Mesothelial cell of epicardium (in vitro differentiated cells): ENCODE measurements at places on chromosomes 2 and 18. TPM values are rescaled to one million over a fixed set of nuclear protein-coding genes. Genes with fewer than 3 reads are reported as not detected.

GRCh38 chr2:238287737-238288649 is at the start of gene PER2:
Gene PER2 (minus strand): TSS chr2:238288610. CDS start chr2:238277936, 10,674 bp downstream.
- H3K36me3 ChIP-seq: no peaks in the 10 kb centered on the region
- peaks cover 40% of the 10 kb centered on the region for H3K4me1 ChIP-seq
- DNase-seq: no peak
- peak within 1 kb of the TSS; percentile 90 for H3K27ac ChIP-seq
- no peaks in the 10 kb centered on the region for H3K27me3 ChIP-seq
- peak within 1 kb of the TSS; percentile 86 for H3K4me3 ChIP-seq

DNA sequence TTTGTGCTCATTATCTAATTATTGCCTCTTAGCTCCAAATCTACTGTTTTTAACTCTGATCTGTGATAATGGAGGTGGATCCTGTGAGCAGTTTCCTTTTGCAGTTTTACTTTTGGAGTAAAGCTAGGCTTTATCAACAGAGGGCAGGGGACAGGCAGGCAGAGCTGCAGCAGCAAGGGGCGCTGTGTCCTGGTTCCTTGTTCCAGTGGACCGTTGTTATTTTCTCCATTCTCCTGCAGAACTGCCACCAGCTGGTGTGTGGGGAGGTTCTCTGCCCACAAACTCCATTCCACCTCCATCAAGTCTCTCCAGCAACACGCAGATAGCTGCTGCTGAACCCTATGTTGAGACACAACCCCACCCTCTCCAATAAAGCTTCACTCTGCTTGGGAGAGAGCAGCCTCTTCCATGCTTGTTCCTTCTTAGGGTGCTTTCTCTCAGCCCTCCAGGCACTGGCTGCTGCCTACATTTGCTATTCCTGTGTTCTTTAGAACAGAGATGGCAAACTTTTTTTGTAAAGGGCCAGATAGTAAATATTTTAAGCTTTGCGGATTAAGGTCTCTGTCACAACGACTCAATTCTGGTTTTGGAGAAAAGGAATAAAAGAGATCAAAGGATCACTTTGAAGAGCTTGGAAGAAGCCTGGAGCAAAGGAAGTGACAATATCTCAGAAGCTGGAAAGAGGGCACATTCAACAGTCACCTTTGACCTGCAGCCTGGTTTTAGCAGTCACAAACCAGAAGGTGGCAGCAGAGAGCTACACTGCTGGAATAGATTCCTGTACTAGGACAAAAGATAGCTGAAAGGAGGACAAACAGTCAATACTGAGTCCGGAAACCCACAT is 208.8 kb downstream of the CCDC178 start:
- no peak overlapping the region for H3K4me3 ChIP-seq
- peaks cover 10% of the 10 kb centered on the region for H3K4me1 ChIP-seq
- no peaks in the 10 kb centered on the region for H3K36me3 ChIP-seq
- peak overlapping the region; percentile 81 for H3K27ac ChIP-seq
- peak; percentile 71 for DNase-seq

DNA sequence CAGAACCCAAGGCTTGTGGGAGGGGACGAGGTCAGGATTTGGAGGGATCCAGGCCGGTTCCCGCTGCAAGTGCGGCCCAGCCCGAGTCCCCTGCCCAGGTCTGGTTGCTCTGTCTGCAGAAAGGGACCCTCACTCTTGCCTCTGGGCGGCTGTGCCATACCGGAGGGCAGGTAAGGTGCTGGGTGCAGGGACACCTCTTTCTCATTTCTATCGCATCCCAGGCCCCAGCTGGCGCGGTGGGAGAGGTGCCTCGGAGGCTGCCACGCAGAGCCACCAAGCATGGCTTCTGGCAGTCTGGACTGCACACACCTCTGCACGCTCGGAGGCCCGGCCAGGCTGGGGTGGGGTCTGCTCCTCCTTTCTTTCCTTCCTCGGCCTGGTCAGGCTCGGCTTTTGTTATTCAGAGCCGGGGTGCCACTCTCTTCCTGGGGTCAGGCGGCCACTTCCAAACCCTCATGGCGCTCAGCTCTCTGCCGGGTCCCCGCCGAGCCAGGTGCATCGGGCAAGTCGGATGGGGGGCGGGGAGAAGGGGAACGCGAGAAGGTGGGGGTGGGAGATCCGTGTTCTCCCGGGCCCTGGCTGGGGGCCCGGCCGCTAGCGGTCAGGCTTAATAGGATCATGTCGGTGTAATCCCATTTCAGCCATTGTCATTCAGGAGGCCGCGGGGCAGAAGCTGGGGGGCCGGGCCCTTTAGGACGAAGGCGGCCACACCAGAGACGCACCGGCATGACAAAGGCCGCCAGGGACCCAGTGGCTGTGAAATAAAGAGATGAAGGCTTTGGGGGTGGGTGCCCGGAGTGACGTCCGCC is 9.0 kb downstream of the GBX2 start:
- no peak overlapping the region for H3K27ac ChIP-seq
- no peak for DNase-seq
- H3K4me1 ChIP-seq: peaks cover 2% of the 10 kb centered on the region
- peaks cover 95% of the 10 kb centered on the region for H3K27me3 ChIP-seq

GRCh38 chr2:26805241-26805676 is 19.4 kb downstream of the CENPA start:
- H3K27ac ChIP-seq: no peak overlapping the region
- H3K36me3 ChIP-seq: peaks cover 3% of the 10 kb centered on the region
- peaks cover 9% of the 10 kb centered on the region for H3K4me1 ChIP-seq
- H3K27me3 ChIP-seq: no peaks in the 10 kb centered on the region

DNA sequence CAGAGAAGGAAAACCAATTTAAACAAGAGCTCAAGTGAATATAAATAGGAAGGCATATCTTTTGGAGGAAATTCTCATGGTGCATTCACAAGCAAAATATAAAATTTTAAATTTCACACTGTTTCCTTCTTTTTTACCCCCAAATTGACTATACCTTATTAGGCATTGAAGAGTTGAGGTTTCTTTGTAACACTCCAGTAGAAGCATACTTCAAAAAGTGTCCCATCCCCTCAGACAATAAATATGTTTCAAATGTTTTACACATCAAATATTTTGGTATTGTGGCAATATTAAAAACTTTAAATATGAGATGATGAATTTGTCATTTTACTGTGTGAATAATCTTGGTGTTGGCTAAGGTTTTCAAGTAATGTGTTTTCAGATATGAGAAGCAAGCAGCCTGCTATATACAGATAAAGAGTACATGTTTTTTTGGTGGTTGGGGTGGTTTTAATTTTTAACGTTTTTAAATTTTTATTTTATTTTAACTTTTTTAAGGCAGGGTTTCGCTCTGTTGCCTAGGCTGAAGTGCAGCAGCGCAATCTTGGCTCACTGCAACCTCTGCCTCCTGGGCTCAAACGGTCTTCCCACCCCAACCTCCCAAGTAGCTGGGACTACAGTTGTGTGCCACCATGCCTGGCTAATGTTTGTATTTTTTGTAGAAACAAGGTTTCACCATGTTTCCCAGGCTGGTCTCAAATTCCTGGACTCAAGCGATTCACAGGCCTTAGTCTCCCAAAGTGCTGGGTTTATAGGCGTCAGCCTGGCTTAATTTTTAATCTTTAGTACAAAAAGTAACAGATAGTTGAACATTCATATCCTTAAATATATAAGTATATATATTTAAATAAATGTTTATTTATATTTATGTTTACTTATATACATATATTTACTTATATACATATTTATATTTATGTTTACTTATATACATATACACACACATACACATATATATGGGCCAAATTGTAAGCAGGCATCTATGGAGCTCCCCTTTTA is 36.5 kb upstream of the DLX1 start:
- no peak overlapping the region for H3K4me3 ChIP-seq
- DNase-seq: no peak
- H3K27ac ChIP-seq: no peak overlapping the region
- no peaks in the 10 kb centered on the region for H3K27me3 ChIP-seq

DNA sequence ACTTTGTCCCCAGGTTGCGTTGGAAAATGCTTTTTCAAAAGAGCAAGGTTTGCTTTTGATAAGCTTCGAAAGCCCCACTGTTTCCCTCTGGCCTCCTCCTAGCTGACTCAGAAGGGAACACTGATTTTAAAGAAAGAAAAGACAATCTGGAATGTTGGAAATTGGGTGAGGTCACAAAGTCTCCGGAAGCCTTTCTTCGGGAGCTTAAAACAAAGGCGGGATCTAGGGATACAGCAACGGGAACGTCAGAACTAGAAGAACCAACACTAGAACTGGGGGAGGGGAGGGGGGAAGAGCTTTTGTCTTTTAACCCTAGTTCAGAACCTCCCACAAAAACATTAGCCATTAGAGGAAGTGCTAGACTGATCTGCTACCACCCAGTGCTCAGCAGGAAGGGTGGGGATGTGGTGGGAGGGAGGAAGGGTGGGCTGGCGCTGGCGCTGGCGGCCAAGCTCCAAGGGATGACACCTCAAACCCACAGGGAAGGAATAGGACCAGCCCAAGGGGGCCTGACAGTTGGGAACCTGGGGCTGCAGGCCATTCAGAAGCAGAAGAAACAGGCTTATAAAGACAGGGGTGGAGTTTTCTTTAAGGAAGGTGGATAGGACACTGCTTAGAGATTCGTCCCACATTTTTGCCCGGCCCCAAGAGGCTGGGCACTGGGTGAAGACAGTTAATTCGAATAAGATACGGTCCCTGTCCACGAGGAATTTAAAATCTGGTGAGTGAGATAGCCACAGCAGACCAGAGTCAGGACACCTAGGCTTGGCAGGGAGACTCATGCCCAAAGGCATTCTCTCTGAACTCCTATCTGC is 1.7 kb downstream of the TMSB10 start:
- no peak for DNase-seq
- H3K27me3 ChIP-seq: peaks cover 8% of the 10 kb centered on the region
- H3K36me3 ChIP-seq: peaks cover 23% of the 10 kb centered on the region
- peak overlapping the region; percentile 94 for H3K27ac ChIP-seq
- H3K4me3 ChIP-seq: peak overlapping the region; percentile 96

DNA sequence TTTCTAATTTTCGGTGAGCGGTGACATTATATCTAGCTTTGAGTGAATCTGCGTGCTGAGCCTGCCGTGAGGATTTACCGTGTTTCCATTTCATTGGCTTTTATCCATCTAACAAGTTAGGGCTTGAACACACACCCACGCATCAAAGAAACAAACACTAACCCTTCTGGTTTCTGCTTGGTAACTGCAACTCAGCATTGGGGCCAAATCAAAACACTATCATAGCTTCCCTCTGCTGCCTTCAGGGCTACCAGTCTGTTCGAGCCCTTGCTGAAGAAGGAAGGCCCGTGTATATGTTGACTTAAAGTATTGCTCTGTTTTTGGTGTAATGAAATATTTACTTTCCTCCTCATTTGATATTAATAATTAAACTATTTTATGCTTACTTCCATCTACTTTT is 227.2 kb downstream of the PHLPP1 start:
- no peaks in the 10 kb centered on the region for H3K27me3 ChIP-seq
- no peak overlapping the region for H3K4me3 ChIP-seq
- H3K4me1 ChIP-seq: peaks cover 32% of the 10 kb centered on the region
- DNase-seq: no peak
- H3K27ac ChIP-seq: peak overlapping the region; percentile 51
- H3K36me3 ChIP-seq: peaks cover 10% of the 10 kb centered on the region

- peaks cover 5% of the 10 kb centered on the region for H3K4me1 ChIP-seq
- no peak for DNase-seq
- H3K27ac ChIP-seq: no peak overlapping the region
- peaks cover 1% of the 10 kb centered on the region for H3K36me3 ChIP-seq
- H3K4me3 ChIP-seq: no peak overlapping the region
These were observed 12.3 kb upstream of the GPR55 start for GRCh38 chr2:230937362-230937761.

- H3K4me3 ChIP-seq: no peak overlapping the region
- no peak overlapping the region for H3K27ac ChIP-seq
- peaks cover 35% of the 10 kb centered on the region for H3K4me1 ChIP-seq
- DNase-seq: no peak
- H3K36me3 ChIP-seq: no peaks in the 10 kb centered on the region
These were observed 101.6 kb upstream of the COPS8 start for GRCh38 chr2:236984046-236984445.

GRCh38 chr18:54509793-54510192 is 81.3 kb upstream of the DYNAP start:
- H3K4me3 ChIP-seq: no peak overlapping the region
- no peaks in the 10 kb centered on the region for H3K4me1 ChIP-seq
- no peaks in the 10 kb centered on the region for H3K36me3 ChIP-seq
- H3K27me3 ChIP-seq: peaks cover 5% of the 10 kb centered on the region
- DNase-seq: no peak

GRCh38 chr2:239726091-239726591 is 299.0 kb downstream of the NDUFA10 start:
- DNase-seq: no peak
- H3K27ac ChIP-seq: no peak overlapping the region
- H3K36me3 ChIP-seq: no peaks in the 10 kb centered on the region

- H3K36me3 ChIP-seq: no peaks in the 10 kb centered on the region
- DNase-seq: no peak
- no peak overlapping the region for H3K4me3 ChIP-seq
- H3K27ac ChIP-seq: no peak overlapping the region
- peaks cover 5% of the 10 kb centered on the region for H3K4me1 ChIP-seq
These were observed 598.3 kb upstream of the REG3G start for GRCh38 chr2:78427170-78427569.

- H3K27me3 ChIP-seq: no peaks in the 10 kb centered on the region
- H3K4me3 ChIP-seq: no peak overlapping the region
- peaks cover 56% of the 10 kb centered on the region for H3K4me1 ChIP-seq
- no peaks in the 10 kb centered on the region for H3K36me3 ChIP-seq
These were observed 60.6 kb downstream of the ACKR3 start for GRCh38 chr2:236629961-236630872.

GPR17 gene
- not detected in 3 replicates for total RNA-seq

SIX3 gene
- total RNA-seq: not detected in 3 replicates

CPLX4 gene
- total RNA-seq: not detected in 3 replicates

MARCHF4 gene
- total RNA-seq: 0.05 to 0.09 TPM (median 0.09 TPM) in 3 replicates

SRD5A2 gene
- total RNA-seq: not detected in 3 replicates

CD28 gene
- total RNA-seq: not detected in 3 replicates

CELF4 gene
- total RNA-seq: 2.0 to 2.4 TPM (median 2.3 TPM) in 3 replicates

COLEC12 gene
- 68.7 to 70.5 TPM (median 70.0 TPM) in 3 replicates for total RNA-seq
